ENCODE measurements at places on chromosomes 1 and 21. TPM values are rescaled to one million over a fixed set of nuclear protein-coding genes. Genes with fewer than 3 reads are reported as not detected.

DNA sequence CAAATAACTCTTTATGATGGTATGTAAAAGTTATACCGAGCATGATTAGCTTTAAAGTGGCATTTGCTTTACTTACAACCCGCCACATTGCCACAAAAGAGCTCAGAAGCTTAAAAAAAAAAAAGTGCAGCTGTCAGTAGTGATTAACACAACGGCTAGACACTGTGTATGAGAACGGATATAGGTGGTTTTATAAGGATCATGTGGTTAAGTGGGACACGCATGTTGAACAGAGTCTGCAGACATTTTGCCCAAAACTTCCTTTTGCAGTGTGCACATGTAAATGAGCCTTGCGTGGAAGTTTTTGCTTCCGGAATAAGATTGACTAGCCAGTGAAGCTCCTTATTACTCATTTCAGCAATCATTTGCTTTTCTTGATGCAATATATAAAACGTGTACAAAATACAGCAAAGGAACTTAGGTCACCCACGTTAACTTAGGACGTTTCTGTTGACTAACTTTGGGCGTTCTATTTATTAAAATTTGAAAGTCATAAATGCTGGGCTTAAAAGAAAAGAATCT is 58.7 kb upstream of the RGS1 start:
- no peak for DNase-seq

- no peak for DNase-seq
Measured at GRCh38 chr1:220682901-220683576, 7.1 kb upstream of the C1orf115 start.

GRCh38 chr1:8629241-8630091 is 188.0 kb downstream of the RERE start:
- DNase-seq, result peak; percentile 2

- no peak for DNase-seq
Measured at GRCh38 chr1:232598133-232598532, 31.8 kb downstream of the SIPA1L2 start.

GRCh38 chr1:55443175-55443915 is 228.2 kb upstream of the USP24 start:
- DNase-seq, result peak; percentile 8

DNA sequence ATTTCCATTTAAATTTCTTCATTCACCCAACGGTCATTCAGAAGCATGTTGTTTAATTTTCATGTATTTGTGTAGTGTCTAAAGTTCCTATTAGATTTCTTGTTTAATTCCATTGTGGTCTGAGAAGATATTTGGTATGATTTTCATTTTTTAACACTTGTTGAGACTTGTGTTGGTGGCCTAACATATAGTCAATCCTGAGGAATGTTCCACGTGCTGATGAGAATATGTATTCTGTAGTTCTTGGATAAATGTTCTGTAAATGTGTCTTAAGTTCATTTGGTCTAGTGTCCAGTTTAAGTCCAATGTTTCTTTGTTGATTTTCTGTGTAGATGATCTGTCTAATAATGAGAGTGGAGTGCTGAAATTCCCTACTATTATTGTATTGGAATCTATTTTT is 22.7 kb upstream of the LCE5A start:
- no peak for DNase-seq

DNA sequence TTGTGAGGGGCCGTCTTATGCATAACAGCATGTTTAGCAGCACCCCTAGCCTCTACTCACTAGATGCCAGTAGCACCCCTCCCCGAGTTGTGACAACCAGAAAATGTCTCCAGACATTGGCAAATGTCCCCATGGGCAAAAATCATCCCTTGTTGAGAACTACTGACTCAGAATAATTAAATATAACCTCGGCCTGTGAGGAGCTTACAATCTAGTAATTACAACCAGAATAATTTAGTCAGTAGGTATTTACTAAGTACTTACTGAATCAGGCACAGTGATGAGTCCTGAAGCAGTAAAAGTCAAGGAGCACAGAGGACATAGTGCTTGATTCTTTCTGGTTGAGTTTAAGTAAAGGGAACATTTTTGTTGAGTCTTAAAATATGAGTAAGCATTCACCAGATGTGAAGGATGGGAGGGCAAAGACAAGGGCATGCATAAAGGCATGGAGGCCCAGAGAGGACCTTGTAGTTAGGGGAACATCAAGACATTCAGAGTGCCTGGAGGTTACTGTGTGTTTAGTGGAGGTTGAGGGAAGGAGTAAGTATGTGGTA is 44.1 kb upstream of the KCNQ4 start:
- DNase-seq, result no peak

DNA sequence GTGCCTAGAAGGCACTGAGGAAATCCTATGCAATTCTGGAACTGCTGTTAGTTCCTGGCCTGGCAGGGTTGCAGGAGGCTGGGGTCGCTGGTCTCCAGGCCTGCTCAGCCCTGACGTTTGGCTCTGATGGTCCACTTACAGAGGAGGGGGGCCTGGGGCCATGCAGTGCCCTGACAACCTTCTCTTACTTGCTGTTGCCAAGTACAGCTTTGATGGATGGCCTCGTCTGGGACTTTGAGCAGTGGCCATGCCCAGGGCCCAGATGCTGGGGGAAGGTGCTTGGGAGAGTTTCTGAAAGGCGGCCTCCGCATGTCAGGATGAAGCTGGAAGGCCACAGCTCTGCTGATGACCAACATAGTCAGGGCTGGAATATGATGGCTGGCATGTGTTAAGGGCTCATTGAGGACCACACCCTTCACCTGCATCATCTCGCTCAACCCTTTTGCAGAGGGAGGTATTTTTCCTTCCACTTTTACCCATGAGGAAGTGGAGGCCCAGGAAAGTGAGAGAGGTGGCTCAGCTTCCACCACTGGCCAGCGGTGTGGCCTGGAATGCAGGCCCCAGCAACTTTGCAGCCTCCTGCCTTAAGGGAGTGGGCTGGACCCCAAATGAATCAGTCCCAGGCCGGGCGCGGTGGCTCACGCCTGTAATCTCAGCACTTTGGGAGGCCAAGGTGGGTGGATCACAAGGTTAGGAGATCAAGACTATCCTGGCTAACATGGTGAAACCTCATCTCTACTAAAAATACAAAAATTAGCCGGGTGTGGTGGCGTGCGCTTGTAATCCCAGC is 34.7 kb upstream of the LRRC3 start:
- DNase-seq, result no peak

DNA sequence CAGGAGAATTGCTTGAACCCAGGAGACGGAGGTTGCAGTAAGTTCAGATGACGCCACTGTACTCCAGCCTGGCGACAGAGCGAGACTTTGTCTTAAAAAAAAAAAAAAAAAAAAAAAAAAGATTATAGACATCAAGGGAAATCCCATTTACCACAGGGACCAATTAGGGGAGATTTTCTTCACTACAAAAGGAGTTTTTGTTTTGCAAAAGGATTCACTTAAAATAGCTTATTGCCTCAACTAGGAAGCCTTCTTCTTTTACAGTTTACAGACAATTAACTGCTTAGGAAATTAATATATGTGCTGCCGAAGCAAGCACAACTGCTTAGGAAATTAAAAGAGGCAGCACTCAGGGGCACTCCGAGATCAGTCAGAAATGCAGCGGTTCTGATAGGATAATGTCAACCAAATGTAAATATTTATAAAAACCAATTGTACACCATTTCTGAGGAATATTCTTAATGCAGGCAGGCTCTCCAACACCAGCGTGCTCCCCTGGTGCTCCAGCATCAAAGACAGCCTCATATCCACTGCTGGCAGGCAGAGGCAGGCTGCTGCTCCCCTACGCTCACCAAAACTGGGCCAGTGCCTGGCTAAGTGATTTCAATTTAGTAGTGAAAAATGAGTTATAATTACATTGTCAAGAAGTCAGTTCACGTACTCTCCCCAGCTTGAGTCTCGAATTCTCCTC is 107.9 kb upstream of the RAB4A start:
- DNase-seq, result no peak

DNA sequence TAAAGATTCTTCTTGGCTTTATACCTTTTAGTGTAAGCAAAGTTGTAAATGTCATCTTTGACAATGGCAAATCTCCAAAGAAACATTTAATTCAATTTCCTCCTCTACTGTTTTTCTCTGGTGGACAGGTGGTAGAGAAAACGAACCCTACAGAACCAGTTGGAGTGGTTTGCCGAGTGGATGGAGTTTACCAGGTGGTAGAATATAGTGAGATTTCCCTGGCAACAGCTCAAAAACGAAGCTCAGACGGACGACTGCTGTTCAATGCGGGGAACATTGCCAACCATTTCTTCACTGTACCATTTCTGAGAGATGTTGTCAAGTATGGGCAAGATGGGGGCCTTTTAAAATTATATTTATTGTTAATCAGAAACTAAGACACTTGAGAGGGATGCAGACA is 25.8 kb downstream of the UAP1 start:
- no peak for DNase-seq

DNA sequence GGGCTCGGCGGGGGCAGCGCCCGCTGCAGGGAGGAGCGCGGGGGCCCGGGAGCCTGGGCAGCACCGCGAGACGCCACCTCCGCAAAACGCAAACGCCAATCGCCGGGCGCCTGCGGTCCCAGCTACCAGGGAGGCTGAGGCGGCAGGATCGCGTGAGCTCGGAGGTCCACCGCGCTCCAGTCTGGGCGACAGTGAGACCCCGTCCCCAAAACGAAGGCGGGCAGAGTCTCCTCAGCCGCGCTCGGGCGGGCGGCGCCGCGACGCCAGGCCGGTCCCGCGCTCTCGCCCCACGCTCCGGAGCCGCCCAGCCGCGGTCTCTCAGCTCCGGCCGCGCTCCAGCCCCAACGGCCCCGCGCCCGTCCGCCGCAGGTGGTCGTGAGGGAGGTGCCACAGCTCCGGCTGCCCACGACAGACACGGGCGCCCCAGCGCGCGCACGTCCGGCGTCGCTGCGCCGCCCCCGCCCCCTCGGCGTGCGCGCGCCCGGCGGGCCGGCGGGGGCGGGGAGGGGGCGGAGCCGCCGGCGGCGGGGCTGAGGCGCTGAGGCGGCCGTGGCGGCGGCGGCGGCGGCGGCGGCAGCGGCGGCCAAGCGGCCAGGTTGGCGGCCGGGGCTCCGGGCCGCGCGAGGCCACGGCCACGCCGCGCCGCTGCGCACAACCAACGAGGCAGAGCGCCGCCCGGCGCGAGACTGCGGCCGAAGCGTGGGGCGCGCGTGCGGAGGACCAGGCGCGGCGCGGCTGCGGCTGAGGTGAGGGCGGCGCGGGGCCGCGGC is at the start of gene ADARB1:
TSS of gene ADARB1 (plus strand) at position 533 of the 770 bp plus-strand sequence. CDS start 97,077 bp downstream, outside the sequence.
- peak; percentile 93 for DNase-seq

DNA sequence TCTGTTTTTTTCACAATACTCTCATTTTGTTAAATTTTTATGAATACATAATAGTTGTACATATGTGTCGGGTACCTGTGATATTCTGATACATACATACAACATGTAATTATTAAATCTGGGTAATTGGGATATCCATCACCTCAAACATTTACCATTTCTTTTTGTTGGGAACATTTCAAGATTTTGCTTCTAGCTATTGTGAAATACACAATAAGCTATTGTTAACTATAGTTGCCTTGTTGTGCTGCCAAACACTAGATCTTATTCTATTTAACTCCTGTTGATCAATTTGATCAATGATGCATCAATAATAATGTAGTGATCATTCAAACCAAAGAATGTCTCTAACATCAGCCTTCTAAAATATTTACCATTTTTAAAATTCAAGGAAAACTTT is 234.6 kb upstream of the NR5A2 start:
- DNase-seq, result no peak

- no peak for DNase-seq
Measured at GRCh38 chr1:94715321-94715720, 104.8 kb upstream of the SLC44A3 start.

The SYT14 gene
- 51.4 TPM for total RNA-seq

The DNASE2B gene
- not detected for total RNA-seq

The DLGAP3 gene
- total RNA-seq, result 3.3 TPM

The C1QA gene
- total RNA-seq, result 8.6 TPM

The FCRL5 gene
- not detected for total RNA-seq

The TFF3 gene
- total RNA-seq, result not detected

The AMY2A gene
- not detected for total RNA-seq

The CELA2B gene
- not detected for total RNA-seq

The AVPR1B gene
- total RNA-seq, result not detected

The DIO1 gene
- total RNA-seq, result not detected

The PRAMEF12 gene
- not detected for total RNA-seq

The TMEM52 gene
- 1.6 TPM for total RNA-seq

All from frontal cortex (tissue), 4 donors.